Esophagus muscularis mucosa (tissue), 4 donors: ENCODE measurements at places on chromosomes 6 and 20.

DNA sequence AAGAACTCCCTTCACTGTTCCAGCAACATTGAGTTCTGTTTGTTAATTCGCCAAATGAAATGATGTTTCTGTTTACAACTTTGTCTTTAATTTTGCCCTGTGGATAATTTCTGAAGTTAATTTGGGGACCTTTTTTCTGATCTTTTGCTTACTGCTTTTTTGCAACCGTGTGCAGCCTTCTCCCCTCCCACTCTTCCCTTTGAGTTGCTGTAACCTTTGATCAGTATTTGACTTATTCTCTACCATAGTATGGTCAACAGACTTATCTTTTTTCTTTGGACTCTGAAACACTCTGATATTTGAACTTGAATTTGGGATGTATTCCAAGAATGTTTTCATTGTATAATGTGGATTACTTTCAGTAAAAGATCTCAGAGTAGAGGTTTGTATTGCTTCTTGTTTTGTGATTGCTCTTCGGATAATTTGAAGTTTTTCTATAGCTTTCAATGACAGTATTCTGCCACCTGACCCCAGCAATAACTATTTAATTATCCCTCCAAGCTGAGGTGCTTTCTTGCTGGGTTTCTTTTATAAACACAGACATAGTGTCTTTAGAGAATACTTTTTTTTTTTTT lies 46.2 kb downstream of the LRRN4 start:
- no peak for DNase-seq

DNA sequence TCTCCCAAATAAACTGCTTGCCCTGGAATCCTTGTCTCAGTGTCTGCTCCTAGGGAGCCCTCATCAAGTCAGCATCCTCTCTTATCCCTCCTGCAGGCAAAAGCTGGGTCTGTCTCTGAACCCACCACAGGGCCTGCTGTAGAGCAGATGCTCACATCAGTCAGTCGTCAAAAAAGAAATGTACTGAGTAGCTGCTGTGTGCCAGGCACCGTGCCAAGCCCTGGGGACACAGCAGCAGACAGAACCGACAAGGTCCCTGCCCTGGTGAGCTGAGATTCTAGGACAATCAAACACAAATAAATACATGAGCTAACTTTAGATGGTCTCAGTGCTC lies 68.5 kb downstream of the EYA2 start:
- DNase-seq = no peak

GRCh38 chr20:53975761-53976160 lies 94.6 kb downstream of the BCAS1 start:
- DNase-seq = no peak

DNA sequence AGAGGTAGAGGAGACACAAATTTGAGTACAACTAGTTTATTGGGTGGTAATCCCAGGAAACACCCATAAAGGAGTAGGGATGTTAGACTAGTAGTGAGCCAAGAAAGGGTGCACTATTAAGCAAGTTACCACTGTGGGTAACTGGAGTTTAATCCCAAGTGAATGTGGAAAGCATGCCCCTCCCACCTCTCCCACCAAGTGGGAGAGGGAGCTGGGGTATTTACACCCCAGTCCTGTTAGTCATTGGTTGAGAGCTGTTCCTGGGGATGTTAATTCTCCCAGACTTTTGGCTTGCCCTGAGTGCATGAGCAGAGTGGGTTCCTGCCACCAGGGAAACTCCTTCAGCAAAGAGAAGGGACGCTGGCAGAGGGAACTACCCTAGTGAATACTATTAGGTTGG lies 49.2 kb upstream of the ZFP64 start:
- no peak for DNase-seq

DNA sequence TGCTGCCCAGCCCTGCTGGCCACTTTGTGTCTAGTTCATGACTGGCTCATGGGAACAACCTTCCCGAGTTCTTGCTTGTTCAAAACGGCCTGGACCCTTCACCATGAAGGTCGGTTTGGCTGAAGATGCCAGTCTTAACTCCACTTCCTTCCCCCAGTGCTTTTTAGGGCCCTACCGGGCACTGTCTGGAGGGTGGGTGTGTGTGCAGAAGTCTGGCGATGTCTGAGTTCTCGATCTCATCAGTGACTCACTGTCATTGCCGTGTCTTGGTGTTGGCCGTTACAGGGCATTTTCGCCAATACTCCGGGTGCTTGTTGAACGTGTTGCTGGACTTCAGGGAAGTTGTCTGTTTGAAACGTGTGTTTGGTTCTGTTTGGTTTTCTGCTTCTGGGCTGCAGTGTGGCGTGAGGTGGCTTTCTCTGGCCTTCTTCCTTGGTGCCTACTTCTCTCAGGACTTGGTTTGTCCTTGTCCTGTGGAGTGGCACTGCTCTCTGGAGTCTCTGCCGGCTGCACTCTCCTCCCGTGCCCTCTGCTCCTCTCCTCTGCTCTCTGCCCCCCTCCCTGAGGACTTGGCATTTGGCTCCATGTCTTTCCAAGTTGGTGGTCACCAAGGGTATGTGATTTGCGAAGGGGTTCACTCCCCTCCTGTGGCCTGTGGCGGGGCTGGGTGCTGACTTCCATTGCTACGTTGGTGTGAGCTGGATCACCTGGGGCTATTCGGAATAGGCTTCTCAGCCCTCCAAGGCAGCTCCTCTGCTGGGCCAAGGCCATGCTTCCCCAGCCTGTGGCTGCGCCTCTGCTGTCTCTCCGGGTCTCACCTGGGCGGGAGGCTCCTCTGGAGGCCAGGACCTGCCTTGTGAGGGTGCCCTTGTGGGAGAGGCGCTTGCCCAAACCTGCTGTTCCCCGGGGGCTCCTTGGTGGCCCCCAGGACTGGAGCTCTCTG lies 38.2 kb downstream of the PYGB start:
- no peak for DNase-seq
